Stimulated activated CD8-positive, alpha-beta memory T cell treated with anti-CD3 and anti-CD28 coated beads, Interleukin-15, amount 100 ng/mL, for 48 hours (primary cell): ENCODE measurements at places on chromosomes 4 and X.

DNA sequence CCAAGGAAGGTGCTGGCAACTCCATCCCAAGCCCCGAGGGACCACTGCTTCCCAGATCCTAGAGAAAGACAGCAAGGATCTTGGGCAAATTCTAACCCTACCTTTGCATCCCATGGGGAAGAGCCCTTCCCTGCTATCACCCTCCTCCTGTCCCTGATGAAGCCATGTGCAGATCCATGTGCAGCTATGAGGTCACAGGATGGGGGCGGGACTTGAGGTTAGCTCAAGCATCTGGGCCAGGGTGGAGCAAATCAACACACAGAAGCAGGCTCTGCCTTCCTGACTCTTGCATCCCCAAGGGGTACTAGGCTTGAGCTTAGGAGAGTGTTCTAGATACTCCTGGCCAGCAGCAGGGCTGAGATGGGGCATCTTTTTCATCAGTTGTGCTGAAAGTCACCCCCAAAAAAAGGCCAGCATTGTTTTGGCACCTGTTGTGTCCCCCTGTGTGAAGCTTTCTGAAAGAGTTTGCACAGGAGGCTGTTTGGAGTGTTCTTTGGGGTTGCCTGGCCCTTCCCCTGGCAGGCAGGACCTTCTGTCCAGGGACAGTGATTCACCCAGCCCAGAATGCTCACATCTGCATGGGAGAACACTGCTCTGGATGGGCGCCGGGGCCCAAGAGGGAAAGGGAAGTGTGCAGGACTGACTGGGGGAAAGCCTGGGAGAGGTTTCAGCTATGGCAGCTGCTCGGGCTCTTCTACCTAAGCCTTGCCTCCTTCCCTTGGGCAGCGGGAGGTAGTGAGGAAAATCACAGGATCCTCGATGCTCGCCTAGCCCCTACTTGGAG, 50.8 kb downstream of the PRPS1 start:
- DNase-seq, result peak; percentile 44

DNA sequence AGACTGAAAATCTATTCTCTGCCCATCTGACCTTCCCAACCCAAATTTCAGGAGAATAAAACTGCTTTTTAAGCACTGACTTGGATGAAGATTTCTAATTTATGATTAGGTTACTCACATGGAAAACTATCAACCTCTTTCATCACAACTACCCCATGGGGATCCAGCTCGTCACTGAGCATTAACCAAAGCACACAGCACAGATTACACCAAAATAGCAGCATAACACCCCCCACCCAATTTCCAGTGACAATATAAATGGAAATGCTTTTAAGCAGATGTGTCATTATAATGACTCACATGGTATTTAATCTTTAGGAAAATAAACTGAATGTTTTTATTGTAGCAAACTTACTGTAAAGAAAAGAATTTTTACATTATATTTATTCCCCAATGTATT, 9.7 kb downstream of the SERTM2 start:
- DNase-seq, result no peak

GRCh38 chrX:151912780-151913179, at the start of gene MAGEA4:
Gene MAGEA4, plus strand, starts transcription at chrX:151912889. Its CDS starts 10,776 bp downstream, at chrX:151923665.
- DNase-seq, result no peak

DNA sequence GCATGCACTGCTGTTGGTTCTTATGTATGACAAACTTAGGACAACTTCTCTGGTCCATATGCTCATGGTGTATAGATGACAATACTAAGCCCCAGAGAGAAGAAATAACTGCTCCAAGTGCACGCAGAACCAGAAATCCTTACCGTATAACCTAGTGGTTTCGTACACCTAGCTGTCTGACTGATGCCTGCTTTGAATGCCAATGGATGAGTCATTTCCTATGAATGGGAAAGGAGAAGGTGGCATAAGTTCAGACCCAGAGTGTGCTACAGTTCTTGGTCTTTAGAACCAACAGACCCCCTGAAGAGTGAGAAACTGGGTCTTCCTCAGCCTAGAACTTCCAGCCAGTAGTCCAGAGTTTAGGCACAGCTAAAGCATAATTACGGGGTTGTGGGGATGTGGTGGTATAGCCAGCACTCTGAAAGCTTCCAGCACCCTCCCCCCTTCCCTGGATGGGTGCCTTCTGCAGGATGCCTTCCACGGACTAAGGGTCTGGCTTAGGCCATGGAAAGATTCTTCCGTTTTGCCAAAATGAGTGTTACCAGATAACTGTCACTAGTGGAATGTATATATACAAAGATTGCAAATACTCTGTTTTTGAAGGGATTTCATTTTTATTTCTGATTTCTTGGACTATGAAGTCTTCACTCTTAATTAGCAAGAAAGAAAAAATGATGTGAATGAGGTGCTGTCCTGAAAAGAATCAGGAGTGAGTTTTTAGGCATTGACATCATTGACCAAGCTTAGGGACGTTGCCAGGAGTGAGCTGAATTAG, 84.6 kb upstream of the PACRGL start:
- DNase-seq, result no peak

GRCh38 chr4:41644915-41645295, 103.6 kb downstream of the PHOX2B start:
- no peak for DNase-seq

DNA sequence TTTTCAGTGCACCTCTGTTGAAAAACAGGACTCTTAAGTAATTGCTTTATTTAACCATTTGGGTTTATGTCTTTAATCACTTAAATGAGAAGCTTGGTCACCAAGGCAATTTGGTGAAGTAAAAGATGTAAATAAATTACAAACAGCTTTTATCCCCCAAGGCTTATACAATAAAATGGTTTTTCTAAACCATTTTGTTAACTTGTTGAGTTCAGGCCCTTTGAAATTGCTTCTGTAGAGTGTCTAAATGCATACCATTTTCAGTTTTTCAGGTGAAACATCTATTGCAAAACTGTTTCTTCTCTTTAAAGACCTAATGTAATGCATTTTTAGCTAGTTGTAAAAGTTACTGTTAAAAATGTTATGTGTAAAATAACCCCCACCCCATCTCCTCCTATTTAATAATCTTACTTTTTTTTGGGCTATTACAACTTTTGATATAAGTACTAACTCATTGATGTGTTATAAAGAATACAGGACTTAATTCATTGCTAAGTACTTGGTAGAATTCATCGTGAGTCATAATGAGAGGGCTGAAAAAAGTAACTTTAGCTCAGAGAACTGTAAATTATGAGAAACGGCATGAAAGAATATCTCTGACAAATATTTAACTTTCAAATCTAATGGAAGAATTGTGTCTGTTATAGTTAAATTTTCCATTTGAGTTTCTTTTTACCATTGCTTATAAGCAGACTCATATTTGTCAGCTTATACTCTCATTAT, 4.5 kb downstream of the RAPGEF2 start:
- no peak for DNase-seq

DNA sequence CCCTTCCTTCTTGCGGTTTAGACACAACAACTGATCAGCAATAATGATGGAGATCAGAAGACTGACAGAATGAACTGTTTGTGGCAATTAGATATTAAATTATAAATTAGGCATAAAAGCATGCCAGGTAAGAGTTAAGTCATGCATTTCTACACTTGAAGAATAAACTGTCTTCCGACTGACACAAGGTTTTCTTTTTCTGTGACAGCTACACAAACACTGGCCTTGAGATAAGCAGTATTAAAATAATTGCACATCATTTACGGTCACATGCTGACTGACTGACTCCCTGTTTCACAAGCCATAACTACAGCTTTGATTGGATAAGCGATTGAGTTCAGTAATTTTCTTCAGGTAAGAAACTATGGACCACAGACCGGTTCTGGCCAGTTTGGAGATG, 56.2 kb downstream of the UBE2NL start:
- DNase-seq, result no peak

- no peak for DNase-seq
These were observed 561.5 kb downstream of the BCOR start for GRCh38 chrX:39536211-39536610.

GRCh38 chr4:186485561-186486062, 69.8 kb downstream of the MTNR1A start:
- DNase-seq, result no peak

DNA sequence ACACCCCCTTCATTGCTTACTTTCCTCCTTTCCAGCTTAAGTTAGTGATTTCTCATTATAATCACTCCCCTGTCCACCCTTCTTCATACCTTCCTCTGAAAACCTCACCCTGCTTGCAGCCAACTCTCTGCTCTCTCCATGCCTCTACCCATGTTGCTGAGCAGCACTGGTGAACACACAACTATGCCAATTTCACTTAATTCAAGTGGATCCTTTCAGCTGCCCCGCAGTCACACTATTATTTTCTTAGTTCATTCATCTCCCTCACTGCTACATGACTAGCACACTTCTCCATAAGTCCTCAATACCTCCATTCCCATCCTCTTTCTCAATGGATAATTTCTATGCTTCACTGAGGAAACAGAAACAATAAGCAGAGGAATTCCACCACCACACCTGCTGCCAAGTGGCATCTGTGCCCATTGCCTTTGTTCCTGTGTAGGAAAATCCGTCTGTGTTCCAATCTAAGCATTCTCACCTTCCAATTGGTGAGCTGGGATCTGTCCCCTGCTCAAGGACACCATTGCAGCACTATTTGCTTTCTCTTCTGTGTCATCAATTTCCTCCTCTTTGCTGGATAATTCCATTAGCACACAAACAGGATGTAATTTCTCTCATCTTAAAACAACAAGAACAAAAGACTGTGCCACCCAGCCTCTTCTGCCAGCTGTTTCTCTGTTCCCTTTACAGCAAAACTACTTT, 25.2 kb upstream of the PRSS48 start:
- DNase-seq, result no peak

- DNase-seq, result peak; percentile 60
These were observed 59.3 kb downstream of the MAML3 start for GRCh38 chr4:140094438-140095420.

GRCh38 chrX:47098338-47099094, 20.3 kb downstream of the RGN start:
- no peak for DNase-seq

- no peak for DNase-seq
These were observed 29.8 kb upstream of the ESX1 start for GRCh38 chrX:104284507-104284906.

GRCh38 chrX:109841257-109841656, 108.2 kb upstream of the ACSL4 start:
- DNase-seq, result no peak

DNA sequence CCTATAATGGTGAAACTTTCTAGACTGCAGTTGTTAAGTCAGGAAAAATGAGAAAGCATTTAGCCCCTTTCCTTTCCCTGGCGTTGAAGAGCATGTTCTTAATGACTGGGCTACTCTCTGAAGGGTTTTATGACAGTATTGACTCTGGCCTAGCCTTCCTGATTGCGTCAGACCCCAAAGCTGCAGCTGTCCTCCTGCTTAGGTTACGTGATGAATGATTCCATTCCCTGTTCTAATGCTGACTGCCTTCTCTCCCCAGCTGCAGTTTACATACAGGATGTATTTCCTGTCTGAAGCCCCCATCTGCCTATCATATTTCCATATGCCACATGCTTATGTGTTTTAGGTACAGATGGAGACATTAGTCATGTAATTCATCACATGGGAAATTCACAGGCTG, 105.8 kb upstream of the EGFL6 start:
- DNase-seq, result no peak

- DNase-seq, result no peak
These were observed 395.3 kb upstream of the PITX2 start for GRCh38 chr4:111018216-111018615.

DNA sequence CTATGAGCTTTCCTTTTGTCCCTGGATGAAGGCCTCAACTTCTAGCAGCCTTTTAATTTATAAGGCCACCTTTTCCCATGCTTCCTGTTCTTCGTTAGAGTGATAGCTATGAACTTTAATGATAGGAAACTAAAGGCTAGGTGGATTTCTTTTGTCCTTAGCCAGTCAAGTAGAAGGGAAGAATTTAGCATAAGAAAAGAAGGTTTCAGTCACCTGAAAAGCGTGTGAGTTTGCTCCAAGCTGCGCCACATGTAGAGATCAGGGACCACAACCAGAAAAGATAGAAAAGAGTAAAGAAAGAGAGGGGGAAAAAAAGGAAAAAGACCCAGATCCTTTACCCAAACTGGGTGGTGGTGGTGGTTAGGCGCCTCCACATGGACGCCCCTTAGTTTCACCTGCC, 28.6 kb downstream of the LUZP4 start:
- DNase-seq, result no peak

- no peak for DNase-seq
These were observed 367.2 kb downstream of the BMPR1B start for GRCh38 chr4:95124906-95125504.

DNA sequence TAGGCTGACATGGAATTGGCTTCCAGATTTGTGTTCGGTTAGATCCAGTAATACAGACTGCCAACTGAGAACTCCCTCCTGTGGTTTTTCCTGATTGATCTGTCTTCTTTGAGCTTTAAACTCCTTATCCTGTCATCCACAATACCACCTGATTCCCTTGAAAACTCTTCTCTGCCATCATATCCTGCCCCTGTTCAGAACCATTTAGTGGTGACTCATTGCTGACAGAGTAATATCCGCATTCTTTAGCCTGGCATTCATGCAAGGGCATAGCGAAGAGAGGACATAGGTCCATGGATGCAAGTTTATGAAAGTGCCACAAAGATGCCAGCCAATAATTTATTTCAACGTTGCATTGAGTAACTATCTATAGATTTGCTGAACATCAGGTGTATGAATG, 76.6 kb downstream of the ITIH6 start:
- no peak for DNase-seq
